ENCODE measurements at places on chromosomes 3 and 15.

- no peak for DNase-seq
Observed at GRCh38 chr15:26910715-26911114, 43.9 kb downstream of the GABRA5 start.

GRCh38 chr3:172077197-172077757, 37.9 kb downstream of the FNDC3B start:
- DNase-seq, result no peak

DNA sequence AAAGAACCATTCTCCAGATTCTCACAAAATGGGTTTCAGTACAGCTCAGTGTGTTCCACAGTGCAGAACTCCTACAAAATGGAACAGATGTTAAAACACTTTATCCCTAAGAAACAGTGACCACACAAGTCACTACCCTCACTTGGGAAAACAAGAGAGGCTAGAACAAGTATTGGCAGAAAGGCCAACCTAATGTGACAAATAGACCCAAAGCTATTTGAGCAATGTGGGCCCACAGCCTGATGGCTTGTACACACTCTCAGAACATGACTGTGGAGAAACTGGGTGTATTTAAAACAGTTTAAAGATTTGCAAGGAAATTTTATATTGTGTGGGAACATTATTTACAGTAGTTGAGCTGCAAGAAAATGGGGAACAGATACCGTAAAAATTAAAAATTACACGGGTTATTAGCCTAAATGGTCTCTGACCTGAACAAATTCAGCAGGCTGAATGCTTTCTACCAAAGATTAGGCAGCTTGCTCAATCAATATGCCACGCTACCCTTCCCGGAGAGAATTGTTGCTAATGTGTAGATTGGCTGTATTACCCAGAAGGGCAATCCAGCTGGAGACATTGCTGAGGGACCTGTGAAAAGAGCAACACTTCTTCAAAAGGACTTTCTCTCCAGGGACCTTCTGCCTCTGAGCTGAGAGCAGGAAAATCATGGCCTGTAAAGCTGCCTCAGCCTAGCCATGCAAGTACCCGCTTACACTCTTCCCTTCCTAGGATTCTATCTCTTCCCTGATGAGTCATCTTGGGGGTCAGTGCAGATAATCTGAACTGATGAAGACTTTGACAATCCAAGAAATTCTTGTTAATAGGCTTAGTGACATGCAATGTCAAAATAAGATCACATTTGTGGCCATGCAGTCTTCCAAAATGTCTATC, 97.1 kb downstream of the STRIT1 start:
- DNase-seq, result no peak

DNA sequence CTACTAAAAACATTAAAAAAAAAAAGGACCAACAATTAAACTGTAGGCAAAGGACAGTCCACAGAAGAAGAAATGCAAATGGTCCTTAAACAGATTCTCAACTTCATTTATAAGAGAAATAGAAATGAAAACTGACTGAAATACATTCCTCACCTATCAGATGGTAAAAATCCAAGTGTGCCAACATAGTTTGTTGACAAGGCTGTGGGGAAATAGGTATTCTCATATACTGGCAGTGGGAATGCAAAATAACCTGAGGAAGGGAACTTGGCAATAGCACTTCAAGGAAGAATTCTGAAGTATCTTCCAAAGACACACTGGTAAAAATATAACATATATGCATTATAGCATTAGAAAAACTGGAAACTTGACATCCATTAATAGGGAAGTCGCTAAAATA, 53.8 kb downstream of the SLC24A1 start:
- no peak for DNase-seq

DNA sequence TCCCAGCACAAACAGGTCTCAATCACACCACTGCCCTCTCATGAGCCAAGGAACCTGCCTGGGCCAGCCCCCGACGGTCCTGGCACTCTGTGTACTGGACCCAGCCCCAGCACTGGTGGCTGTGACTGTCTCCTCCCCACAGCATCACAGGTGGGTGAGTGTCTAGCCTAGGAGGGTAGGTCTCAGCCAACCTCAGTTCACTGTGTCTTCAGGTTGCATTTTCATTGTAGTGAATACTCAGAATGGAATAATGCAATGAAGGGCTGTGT, 163.4 kb upstream of the NSMCE3 start:
- DNase-seq, result no peak

- DNase-seq, result no peak
Observed at GRCh38 chr15:89077750-89078149, 10.5 kb upstream of the ABHD2 start.

GRCh38 chr15:47885920-47886319, 168.6 kb downstream of the SEMA6D start:
- DNase-seq, result no peak

- no peak for DNase-seq
Observed at GRCh38 chr3:14846226-14846880, 27.6 kb downstream of the FGD5 start.

DNA sequence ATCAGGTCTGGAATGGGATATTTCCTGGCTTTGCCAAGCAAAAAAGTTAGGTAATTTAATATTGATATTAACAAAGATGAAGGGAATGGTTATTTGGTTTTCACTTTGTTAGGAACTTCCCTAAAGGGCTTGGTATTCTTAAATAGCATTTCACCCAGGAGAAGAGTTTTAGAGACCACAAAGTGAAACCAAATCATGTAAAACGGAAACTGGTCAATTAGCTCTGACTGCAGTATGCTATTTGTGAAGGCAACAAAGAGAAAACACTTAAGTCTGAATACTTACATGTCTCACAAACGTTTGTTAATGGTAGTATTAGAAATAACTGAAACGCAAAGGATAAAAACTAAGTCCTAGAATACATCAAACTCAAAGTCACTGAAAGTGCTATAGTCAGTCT, 32.4 kb upstream of the SETMAR start:
- no peak for DNase-seq

GRCh38 chr15:63884953-63885352, 51.2 kb upstream of the HERC1 start:
- no peak for DNase-seq

GRCh38 chr3:133840767-133841166, 35.2 kb downstream of the SRPRB start:
- DNase-seq, result no peak

Measured in Right ventricle myocardium superior (tissue), 1 donor.